ENCODE measurements at places on chromosomes 7 and 10. TPM values are rescaled to one million over a fixed set of nuclear protein-coding genes. Genes with fewer than 3 reads are reported as not detected.
A peak's percentile ranks its signal among the peaks of the same experiment; 100 is the strongest.

- H3K27me3 ChIP-seq: no peaks in the 10 kb centered on the region
- H3K4me1 ChIP-seq: no peaks in the 10 kb centered on the region
- DNase-seq: no peak
- no peak overlapping the region for H3K27ac ChIP-seq
- H3K36me3 ChIP-seq: no peaks in the 10 kb centered on the region
- no peak overlapping the region for H3K4me3 ChIP-seq
Observed at GRCh38 chr7:90391488-90391887, 11.8 kb upstream of the CLDN12 start.

GPR141 gene
- total RNA-seq: not detected

GRCh38 chr7:157952841-157953645 lies 616.2 kb downstream of the DNAJB6 start:
- H3K4me3 ChIP-seq: no peak overlapping the region
- H3K27me3 ChIP-seq: no peaks in the 10 kb centered on the region
- no peak for DNase-seq
- no peaks in the 10 kb centered on the region for H3K4me1 ChIP-seq
- no peak overlapping the region for H3K27ac ChIP-seq

DNA sequence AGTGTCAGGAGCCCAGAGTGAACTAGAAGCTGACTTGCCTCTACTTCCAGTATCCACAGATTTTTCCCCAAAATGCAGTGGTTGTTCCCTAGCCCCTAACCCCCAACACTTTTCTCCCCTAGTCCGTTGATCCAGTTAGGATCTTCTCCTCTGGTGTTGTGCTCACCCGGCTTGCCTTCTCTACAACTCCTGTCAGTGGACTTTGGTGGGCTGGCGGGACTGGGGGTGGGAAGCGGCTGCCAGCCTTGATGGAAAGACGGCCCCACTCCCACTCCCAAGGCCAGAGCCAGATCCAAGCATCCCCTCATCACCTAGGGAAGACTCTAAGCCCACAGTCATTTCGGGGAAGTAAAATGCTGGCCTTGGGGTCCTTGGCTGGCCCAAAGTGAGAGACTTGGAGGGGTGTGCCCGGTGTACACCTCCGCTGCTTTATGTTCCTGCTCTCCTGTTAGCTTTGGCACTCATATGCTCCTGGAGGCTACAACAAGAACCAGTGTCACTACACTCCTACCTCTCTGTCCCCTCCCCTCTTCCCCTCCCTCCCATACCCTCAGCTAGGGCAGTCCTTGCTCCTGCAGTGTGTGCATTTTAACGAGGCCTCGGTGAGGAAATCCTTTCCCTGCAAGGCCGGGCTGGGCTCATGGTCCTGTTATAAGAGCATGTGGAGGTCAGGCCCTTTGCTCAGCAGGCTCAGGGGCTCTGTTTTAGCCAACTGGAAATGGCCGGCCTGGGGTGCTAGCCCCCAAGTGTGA lies 930 bp upstream of the HOXA10 start:
- peaks cover 7% of the 10 kb centered on the region for H3K4me1 ChIP-seq
- H3K27ac ChIP-seq: no peak overlapping the region
- no peaks in the 10 kb centered on the region for H3K36me3 ChIP-seq
- no peak overlapping the region for H3K4me3 ChIP-seq
- DNase-seq: no peak

NME8 gene
- total RNA-seq: not detected

- DNase-seq: peak; percentile 20
- H3K36me3 ChIP-seq: no peaks in the 10 kb centered on the region
- H3K4me1 ChIP-seq: peaks cover 4% of the 10 kb centered on the region
Observed at GRCh38 chr7:14902589-14903067, at the start of gene DGKB. Gene DGKB (minus strand): TSS chr7:14902751.

FBXO24 gene
- total RNA-seq: 0.44 TPM

DNA sequence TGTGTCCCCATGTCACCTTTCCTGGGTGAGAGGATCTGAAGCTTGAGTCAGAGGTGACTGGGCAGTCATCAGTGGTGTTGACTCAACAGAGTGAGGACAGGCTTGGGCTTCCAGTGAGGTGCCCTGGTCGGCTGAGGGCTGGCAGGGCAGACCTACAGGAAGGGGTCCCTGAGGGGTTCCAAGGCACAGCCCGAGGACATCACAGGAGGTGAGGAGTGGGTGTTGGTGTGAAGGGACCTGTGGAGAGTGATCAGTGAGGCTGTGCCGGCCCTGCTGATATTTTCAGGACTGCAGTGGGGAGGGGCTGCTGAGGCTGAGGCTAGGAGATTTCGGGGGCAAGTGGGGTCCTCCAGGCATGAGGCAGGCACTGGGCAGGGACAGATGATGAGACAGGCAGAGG lies 545.5 kb downstream of the TCERG1L start:
- H3K27ac ChIP-seq: no peak overlapping the region
- no peaks in the 10 kb centered on the region for H3K4me1 ChIP-seq
- no peaks in the 10 kb centered on the region for H3K36me3 ChIP-seq
- H3K27me3 ChIP-seq: no peaks in the 10 kb centered on the region
- no peak for DNase-seq
- no peak overlapping the region for H3K4me3 ChIP-seq

GRCh38 chr7:6392712-6393666 lies 54.8 kb downstream of the DAGLB start:
- no peaks in the 10 kb centered on the region for H3K4me1 ChIP-seq
- no peak for DNase-seq
- H3K27me3 ChIP-seq: no peaks in the 10 kb centered on the region
- H3K27ac ChIP-seq: peak overlapping the region; percentile 20
- no peak overlapping the region for H3K4me3 ChIP-seq
- H3K36me3 ChIP-seq: peaks cover 26% of the 10 kb centered on the region

DNA sequence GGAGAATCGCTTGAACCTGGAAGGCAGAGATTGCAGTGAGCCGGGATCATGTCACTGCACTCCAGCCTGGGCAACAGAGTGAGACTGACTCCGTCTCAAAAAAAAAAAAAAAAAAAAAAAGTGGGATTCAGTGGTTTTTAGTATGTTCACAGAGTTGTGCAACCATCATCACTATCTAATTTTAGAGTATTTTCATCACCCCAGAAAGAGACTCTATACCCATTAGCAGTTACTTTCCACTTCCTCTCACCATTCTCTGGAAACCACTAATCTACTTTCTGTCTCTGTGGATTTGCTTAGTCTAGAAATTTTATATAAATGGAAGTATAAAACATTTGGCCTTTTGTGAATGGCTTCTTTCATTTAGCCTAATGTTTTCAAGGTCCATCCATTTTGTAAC lies 113.4 kb downstream of the ST7 start:
- H3K4me3 ChIP-seq: no peak overlapping the region
- H3K27ac ChIP-seq: no peak overlapping the region
- no peaks in the 10 kb centered on the region for H3K36me3 ChIP-seq
- peak; percentile 14 for DNase-seq

GRCh38 chr10:14838582-14839304 lies 637 bp downstream of the HSPA14 start:
- H3K4me1 ChIP-seq: peaks cover 7% of the 10 kb centered on the region
- H3K36me3 ChIP-seq: peaks cover 38% of the 10 kb centered on the region
- H3K4me3 ChIP-seq: peak overlapping the region; percentile 99
- no peaks in the 10 kb centered on the region for H3K27me3 ChIP-seq

GRCh38 chr10:28125701-28126100 lies 126.8 kb upstream of the ODAD2 start:
- no peak overlapping the region for H3K4me3 ChIP-seq
- no peaks in the 10 kb centered on the region for H3K36me3 ChIP-seq
- H3K27ac ChIP-seq: no peak overlapping the region
- no peaks in the 10 kb centered on the region for H3K4me1 ChIP-seq

GRCh38 chr7:2734751-2735571 lies 47.0 kb downstream of the AMZ1 start:
- DNase-seq: peak; percentile 68
- H3K27ac ChIP-seq: peak overlapping the region; percentile 49
- no peak overlapping the region for H3K4me3 ChIP-seq

DNA sequence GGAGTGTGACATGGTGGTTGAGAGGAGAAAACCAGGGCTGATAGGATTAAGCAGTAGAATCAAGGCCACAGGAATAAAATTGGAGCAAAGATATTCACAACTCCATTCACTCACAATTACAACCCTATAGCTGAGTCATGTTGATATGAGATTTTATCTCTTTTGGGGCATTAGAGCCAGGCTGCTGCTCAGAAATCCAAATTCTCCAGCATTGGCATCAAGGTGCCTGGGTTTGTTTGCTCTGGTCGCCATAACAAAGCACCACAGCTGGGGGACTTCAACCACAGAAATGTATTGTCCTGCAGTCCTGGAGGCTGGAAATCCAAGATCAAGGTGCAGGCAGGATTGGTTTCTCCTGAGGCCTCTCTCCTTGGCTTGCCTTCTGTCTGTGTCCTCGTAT lies 52.5 kb upstream of the GRB10 start:
- H3K4me3 ChIP-seq: no peak overlapping the region
- no peaks in the 10 kb centered on the region for H3K27me3 ChIP-seq
- H3K4me1 ChIP-seq: no peaks in the 10 kb centered on the region
- no peak for DNase-seq

DNA sequence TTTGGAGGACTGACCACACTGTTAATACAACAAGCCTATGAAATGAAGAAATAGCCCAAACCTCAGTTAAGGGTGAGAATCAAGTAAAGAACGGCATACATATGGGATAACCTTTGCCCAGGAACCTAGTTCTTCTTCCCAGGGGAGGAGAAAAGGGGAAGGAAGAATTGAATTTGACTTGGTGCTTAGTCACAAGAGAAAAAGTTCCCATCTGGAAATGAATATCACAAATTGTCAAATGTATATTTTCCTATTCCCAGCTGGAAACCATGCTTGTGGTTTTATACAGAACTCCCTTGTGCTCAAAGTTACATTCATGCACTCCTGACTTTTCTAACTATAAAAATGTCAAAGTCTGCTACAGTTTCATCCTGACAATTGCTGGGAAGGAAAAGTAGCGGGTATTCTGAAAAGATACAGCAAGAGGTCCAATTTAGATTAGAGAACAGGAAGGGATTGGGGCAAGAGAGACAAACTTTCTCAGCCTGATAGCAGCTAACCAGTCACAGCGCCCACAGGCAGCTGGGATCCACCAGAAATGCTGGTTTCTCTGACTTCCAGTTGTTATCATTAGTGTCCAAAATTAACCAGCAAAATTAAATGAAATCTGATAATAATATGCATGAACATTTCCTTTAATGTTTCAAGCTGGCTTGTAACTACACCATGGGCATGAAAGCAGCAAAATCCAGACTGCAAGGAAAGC lies 18.6 kb upstream of the GSAP start:
- H3K4me1 ChIP-seq: no peaks in the 10 kb centered on the region
- DNase-seq: no peak
- H3K27me3 ChIP-seq: no peaks in the 10 kb centered on the region
- no peak overlapping the region for H3K4me3 ChIP-seq

DNA sequence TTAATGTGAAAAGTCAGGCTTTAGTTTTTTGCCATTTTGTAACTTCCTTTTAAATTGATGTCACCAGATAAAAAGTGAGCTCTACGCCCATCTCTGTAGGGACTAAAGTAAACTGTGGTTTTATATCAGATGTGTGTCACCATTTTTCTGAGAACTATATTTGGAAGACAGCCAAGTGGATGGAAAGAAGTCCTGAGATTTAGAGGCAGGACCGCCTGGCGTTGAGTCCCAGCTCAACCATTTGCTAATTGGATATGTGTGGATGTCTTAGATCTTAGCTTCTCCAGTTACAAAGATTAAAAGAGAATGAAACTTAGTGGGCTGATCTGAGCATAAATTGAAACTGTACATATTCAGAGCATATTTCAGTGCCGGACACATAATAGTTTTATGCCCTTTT lies 691.6 kb upstream of the CELF2 start:
- no peaks in the 10 kb centered on the region for H3K27me3 ChIP-seq
- no peak overlapping the region for H3K27ac ChIP-seq
- no peak overlapping the region for H3K4me3 ChIP-seq
- H3K4me1 ChIP-seq: no peaks in the 10 kb centered on the region
- H3K36me3 ChIP-seq: no peaks in the 10 kb centered on the region
- no peak for DNase-seq

AIMP2 gene
- 87.4 TPM for total RNA-seq

GRCh38 chr7:7452119-7452518 lies 83.6 kb downstream of the COL28A1 start:
- no peaks in the 10 kb centered on the region for H3K4me1 ChIP-seq
- DNase-seq: no peak
- H3K4me3 ChIP-seq: no peak overlapping the region
- H3K36me3 ChIP-seq: no peaks in the 10 kb centered on the region
- H3K27me3 ChIP-seq: no peaks in the 10 kb centered on the region

- no peaks in the 10 kb centered on the region for H3K4me1 ChIP-seq
- H3K36me3 ChIP-seq: no peaks in the 10 kb centered on the region
- DNase-seq: no peak
- H3K27me3 ChIP-seq: no peaks in the 10 kb centered on the region
- no peak overlapping the region for H3K27ac ChIP-seq
Observed at GRCh38 chr7:51029701-51030191, 247.1 kb upstream of the GRB10 start.

HOXA4 gene
- total RNA-seq: not detected

- no peak overlapping the region for H3K27ac ChIP-seq
- no peaks in the 10 kb centered on the region for H3K36me3 ChIP-seq
- H3K27me3 ChIP-seq: no peaks in the 10 kb centered on the region
- no peak overlapping the region for H3K4me3 ChIP-seq
- peaks cover under 1% of the 10 kb centered on the region for H3K4me1 ChIP-seq
- DNase-seq: no peak
Observed at GRCh38 chr10:95335933-95336699, 45.3 kb upstream of the PDLIM1 start.

CCDC136 gene
- total RNA-seq: 6.9 TPM

MRLN gene
- not detected for total RNA-seq

HOXA1 gene
- not detected for total RNA-seq

GRCh38 chr10:97580421-97581367 lies 3.5 kb upstream of the HOGA1 start:
- no peaks in the 10 kb centered on the region for H3K27me3 ChIP-seq
- H3K4me1 ChIP-seq: no peaks in the 10 kb centered on the region
- no peak overlapping the region for H3K4me3 ChIP-seq

DNA sequence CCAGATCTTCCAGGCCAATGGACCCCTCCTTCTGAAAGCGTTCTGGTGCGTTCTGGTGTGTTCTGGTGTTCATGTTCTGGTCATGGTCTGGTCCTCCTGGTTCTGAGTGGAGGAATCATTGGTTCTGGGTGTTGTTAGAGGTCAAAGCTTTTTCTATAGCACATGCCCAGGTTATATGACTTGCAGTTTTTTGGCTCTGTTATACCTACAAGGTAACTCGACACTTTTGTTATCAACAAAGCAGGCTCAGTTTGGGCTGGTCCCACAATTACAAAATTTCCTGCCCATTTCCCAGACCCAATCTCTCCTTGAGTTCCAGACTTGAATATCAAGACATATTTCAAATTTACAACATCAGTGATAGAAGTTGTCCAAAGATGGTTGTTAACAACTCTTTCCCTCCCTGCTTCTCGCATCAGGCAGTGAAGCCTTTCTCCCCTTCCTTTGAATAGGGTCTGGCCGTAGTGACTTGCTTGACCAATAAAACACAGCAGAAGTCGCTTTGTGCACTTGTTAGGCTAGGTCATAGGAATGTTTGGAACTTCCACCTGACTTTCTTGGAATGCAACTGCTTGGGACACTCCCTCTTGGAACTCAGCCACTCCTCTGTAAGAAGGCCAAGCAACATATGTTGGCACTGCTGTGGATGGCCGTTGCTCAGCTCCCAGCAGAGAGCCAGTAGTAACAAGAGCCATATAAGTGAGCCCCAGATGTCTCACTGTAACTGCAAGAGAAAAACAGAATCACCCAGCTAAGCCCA lies 83.1 kb upstream of the STEAP1B start:
- H3K27ac ChIP-seq: no peak overlapping the region
- no peak overlapping the region for H3K4me3 ChIP-seq

CYP2C19 gene
- total RNA-seq: not detected

HNRNPF gene
- total RNA-seq: 265 TPM

KIAA1549 gene
- 4.2 TPM for total RNA-seq

GRCh38 chr10:105697290-105697780 lies 1056.2 kb downstream of the SORCS3 start:
- no peak overlapping the region for H3K4me3 ChIP-seq
- H3K36me3 ChIP-seq: no peaks in the 10 kb centered on the region
- no peaks in the 10 kb centered on the region for H3K4me1 ChIP-seq
- no peak for DNase-seq
